T-helper 1 cell (primary cell): ENCODE measurements at places on chromosomes 2 and 18.

- no peak for DNase-seq
Observed at GRCh38 chr2:164879901-164880535, 38.4 kb upstream of the COBLL1 start.

GRCh38 chr18:78934003-78934402, 45.6 kb upstream of the SALL3 start:
- DNase-seq = no peak

GRCh38 chr2:43139501-43139900, 86.9 kb downstream of the ZFP36L2 start:
- DNase-seq = no peak

GRCh38 chr2:152198499-152198898, 22.9 kb upstream of the STAM2 start:
- DNase-seq = no peak

DNA sequence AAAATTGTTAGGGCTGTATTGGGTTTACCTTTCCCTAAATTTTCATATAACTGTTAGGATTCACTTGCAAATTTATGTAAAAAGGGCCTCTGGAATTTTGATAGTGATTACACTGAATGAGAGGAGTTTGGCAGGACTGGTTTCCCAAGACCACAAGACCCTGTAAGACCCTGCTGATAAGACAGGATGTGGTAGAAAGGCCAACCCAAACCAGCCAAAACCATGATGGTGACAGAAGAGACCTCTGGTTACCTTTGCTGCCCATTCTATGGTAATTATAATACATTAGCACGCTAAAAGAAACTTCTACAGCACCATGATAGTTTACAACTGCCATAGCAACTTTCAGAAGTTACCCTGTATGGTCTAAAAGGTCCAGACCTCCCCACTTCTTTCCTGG, 8.3 kb upstream of the CASP10 start:
- no peak for DNase-seq

GRCh38 chr2:235044501-235045271, 92.9 kb downstream of the SH3BP4 start:
- DNase-seq = no peak

DNA sequence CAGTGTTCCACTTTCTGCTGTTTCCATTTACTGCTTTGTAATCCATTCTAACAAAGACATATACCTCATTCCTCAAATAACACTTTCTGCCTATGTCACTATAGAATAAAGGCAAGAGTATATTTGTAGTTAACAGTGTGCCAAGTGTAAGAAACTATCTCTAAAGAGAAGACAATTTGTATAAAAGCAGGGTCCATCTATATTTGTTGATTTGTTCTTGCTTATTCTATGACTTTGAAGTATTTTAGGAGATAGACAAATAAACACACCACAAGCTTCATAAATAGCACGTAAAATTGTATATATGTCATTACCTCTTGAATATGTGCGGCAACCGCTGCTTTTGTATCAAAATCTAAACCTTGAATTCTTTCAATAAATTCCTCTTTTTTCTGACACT, 56.0 kb downstream of the CCDC88A start:
- no peak for DNase-seq

DNA sequence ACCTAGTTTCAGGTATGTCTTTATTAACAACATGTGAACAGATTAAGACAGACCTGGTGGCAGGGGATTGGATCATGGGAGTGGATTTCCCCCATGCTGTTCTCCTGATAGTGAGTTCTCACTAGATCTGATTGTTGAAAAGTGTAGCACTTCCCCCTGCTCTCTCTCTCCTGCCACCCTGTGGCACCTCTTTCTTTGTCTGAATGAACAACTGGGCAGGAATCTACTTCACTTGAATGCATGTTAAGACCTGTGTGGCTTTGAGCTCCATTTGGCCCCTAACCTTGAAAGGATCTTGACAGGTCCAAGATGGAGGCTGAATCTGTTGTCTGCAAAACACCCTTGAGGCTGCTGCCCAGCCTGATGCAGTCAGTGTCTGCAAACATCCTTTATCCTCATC, 194.4 kb downstream of the RNF144A start:
- DNase-seq = no peak

- DNase-seq = no peak
Observed at GRCh38 chr18:7585276-7585670, 18.2 kb downstream of the PTPRM start.

DNA sequence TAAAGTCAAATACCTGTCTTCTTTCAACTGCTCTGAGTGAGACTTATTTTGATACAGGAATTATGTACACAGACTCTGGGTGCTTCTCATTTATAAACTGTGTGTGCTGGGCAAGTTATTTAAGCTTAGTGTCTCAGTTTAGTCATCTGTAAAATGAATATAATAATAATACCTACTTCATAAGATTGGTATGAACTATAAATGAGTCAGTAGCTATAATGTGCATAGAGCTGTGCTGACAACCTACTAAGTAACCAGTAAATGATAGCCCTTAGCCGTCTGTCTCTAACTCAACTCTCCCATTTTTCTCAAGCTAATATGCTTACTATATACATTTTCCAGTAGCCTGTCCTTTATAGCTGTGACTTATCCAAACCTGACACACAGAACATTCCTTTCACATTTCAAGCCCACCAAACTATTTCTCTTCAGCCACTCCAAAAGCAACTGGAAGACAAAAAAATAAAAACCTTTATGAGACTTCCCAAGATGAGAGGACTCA, 319.8 kb downstream of the ETAA1 start:
- DNase-seq = no peak
